ENCODE measurements at places on chromosomes 13 and 19.

- no peak for DNase-seq
Observed at GRCh38 chr13:60334310-60334709, 62.7 kb upstream of the TDRD3 start.

- no peak for DNase-seq
Observed at GRCh38 chr13:44523146-44524015, 52.7 kb downstream of the TSC22D1 start.

- no peak for DNase-seq
Observed at GRCh38 chr19:13989487-13989886, 16.6 kb downstream of the RFX1 start.

- no peak for DNase-seq
Observed at GRCh38 chr13:40637643-40638042, 28.8 kb downstream of the FOXO1 start.

- no peak for DNase-seq
Observed at GRCh38 chr13:76813891-76814290, 72.3 kb downstream of the KCTD12 start.

- no peak for DNase-seq
Observed at GRCh38 chr13:80612804-80613203, 271.9 kb upstream of the SPRY2 start.

DNA sequence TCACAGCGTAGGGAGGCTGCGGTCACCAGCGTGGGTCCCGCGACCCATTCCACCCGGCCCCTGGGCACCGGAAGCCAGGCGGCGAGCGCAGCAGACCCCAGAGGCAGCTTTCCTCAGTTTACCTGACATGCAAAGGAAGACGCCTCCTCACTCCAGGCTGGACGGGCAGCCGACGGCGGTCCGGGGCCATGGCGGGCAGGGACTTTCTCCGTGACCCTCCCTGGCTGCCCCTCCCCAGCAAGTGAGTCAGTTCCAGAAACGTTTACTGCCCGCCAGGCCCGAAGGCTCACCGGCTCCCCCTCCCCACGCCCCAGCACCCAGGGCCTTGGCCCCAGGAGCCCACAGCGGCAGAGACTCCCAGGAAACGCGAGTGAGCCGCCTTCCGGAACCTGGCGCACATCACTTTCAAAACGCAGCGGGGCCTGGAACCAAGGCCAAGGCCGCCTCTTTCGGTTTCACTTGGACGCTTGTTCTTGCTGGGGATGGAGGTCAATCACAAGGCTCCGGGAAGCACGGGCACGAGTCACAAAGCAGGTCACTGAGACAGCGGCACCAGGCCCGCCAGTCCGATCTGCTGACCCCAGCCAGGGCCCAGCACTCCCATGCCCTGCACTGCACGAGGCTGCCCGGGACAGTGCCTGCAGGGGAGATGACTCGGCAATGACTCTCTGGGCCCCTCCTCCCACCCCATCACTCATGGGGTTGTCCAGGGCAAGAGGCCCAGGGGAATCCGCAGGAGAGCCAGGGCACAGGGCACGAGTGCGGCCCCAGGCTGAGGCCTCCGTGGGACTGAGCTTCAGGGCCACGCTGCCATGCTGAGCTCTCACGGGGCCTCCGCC, 5.3 kb downstream of the SBNO2 start:
- no peak for DNase-seq

- DNase-seq: no peak
Observed at GRCh38 chr13:45592758-45593157, 22.8 kb downstream of the ERICH6B start.

- DNase-seq: no peak
Observed at GRCh38 chr13:111275382-111275781, 45.1 kb upstream of the TEX29 start.

- no peak for DNase-seq
Observed at GRCh38 chr19:8399681-8400188, 9.6 kb downstream of the RAB11B start.

DNA sequence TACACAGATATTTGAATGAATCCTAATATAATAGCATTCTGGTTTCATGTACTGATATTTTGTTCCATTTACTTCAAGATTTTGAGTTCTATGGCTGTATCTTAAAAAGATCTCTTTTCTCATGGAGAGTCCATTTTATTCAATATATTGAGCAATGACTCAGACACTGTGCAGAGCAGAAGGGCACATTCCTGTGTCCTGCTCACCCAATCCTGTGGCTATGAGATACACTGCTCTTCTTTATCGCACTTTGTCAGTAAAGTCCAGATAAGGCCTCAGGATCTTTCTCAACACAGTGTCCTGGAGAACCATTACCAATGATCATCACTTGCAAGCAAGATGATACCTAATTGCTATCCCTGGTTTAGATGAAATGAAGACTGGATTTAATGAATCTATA, 155.0 kb downstream of the CYSLTR2 start:
- no peak for DNase-seq

GRCh38 chr13:40588101-40588500, 78.3 kb downstream of the FOXO1 start:
- no peak for DNase-seq

DNA sequence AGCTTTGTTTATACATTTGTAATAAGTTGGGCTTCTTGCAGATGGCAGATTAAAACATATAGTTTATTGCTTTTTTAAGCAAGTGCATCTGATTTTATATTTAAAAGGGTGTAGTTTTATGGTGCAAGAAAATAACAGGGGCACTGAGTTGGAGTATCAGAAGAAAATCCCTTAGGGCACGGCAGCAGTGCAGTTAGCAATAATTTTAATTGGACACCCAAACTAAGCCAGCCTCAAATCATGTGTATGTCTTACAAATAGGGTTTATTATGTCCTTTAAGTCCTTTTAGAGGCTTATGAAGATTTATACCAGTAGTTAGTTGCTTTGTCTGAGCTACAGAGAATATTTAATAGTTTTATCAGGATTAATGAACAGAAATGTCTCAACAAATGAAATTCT, 57.5 kb downstream of the GPC6 start:
- no peak for DNase-seq

DNA sequence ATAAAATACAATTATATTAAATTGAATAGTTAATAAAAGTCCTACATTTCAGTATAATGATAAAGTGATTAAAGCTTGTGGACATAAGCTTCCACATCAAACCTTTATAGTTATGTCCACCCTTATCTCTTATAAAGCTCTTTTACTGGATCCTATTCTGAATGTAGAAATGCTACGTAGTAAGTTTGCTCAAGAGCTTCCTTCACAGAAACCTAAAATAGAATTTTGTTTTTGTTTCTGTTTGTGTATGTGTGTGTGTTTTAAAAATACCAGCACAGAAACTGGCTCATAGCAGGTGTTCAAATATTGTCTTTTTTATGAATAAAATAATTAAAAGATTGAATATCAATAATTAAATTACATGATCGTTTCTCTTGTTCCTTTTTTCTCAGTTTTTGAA, 21.0 kb upstream of the UFM1 start:
- DNase-seq: no peak

- DNase-seq: no peak
Observed at GRCh38 chr13:85223883-85224656, 575.1 kb downstream of the SLITRK6 start.

DNA sequence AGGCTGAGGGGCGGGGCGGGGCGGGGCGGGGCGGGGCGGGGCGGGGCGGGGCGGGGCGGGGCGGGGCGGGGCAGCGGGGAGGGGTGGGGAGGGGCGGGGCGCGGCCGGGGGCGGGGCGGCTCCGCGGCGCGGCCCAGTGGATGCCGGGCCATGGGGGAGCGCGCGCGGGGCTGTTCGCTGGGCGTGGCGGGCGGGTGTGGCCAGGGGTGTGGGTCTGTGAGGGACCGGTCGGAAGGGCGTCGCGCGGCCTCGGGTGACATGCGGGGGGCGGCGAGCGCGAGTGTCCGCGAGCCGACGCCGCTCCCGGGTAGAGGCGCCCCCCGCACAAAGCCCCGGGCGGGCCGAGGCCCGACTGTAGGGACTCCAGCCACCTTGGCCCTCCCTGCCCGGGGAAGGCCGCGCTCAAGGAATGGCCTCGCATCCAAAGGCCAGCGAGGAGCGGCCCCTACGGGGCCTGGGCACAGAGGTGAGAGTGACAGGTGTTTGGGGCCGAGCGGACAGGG, at the start of gene ZFP28:
Gene ZFP28 (plus strand): TSS at position 188 of the 503 bp plus-strand sequence. CDS start 71 bp downstream, at position 259.
- peak; percentile 83 for DNase-seq

DNA sequence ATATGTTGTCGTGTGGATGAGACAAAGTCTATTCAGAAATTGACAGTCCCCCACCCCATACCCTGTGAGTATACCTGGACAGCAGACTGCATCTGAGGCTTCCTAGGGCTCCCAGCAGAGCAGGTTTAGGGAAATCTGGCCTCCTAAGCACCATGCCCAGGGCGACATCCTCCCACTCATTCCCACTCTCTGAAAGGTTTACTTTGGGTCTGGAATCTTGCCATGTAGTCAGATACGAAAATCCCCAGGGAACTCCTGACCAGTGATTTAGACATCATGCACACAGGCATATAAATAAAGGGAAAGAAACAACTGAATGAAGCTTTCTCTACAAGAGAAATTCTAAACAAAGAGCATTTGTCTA, 717 bp upstream of the NALCN start:
- DNase-seq: peak; percentile 68

- DNase-seq: no peak
Observed at GRCh38 chr13:70668983-70669382, 560.7 kb upstream of the KLHL1 start.

- DNase-seq: no peak
Observed at GRCh38 chr19:27679905-27680304, 1533.0 kb downstream of the UQCRFS1 start.

- DNase-seq: no peak
Observed at GRCh38 chr19:51417107-51417809, at the start of gene SIGLEC10. TSS of gene SIGLEC10 (minus strand) at chr19:51417642. CDS start at chr19:51417581, 61 bp downstream.

DNA sequence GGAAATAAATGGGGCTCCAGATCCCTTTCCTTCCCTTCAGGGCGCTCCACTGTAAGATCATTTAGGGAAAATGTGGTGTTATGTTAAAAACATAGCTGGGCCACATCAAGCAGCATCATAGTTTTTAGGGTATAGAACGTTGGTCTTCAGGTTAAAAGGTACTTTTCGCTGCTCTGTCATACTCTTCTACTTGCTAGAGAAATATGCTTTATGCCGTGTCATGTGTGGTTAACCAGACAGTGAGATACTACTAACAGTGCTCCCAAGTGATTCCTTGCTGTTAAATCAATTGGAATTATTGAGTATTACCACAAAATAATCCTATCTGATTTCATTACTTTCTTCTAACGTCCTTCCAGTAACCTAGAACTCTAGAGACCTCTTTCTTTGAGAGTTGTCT, 1.1 kb upstream of the NDFIP2 start:
- DNase-seq: no peak

- peak; percentile 34 for DNase-seq
Observed at GRCh38 chr13:105442949-105443699, 1092.3 kb downstream of the EFNB2 start.

DNA sequence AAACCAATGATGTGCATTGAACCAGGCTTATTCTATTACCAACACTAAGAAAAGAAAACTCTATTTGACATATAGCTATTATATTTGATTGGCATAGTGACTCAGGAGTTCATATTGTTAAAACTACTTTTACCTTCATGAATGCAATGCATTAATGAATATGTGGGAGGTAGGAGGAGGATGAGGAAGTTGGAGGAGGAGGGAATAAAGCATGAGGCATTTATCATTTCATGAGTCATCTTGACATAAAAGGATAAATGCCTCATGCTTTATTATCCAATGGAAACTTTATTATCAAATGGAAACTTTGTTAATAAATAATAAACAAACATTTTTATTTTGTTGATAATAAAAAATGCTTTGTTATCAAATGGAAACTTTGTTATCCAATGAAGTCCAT, 116.5 kb downstream of the SPRY2 start:
- DNase-seq: no peak

- DNase-seq: no peak
Observed at GRCh38 chr19:51296336-51297093, 14.9 kb upstream of the IGLON5 start.

DNA sequence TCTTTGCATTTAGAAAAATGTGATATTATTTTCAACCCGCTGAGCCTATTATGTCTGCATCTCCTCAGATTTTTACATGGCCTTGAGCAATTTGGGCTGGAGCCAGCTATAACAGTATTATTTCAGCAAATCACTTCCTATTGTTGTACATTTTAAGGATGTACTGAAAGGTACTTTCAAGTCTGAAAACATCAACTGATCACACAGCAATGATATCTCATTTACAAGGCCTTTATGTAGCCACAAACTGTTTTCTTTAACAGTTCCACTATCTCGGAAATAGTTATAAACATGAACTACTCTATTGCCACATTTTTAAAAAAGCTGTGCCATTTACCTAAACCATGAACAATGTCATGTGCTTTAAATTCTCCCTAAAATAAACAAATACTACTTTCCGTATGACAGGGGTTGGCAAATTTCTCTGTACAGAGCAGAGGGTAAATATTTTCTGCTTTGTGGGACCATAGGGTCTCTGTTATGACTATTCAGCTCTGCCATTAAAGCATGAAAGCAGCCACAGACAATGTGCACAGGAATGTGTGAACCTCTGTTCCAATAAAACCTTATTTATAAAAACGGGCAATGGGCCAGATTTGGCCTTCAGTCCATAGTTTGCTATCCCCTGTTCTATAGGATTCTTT, 560.4 kb downstream of the GPC6 start:
- peak; percentile 68 for DNase-seq

GRCh38 chr13:50599046-50599445, 244.4 kb downstream of the DLEU7 start:
- no peak for DNase-seq

GRCh38 chr19:5519076-5519475, 48.7 kb downstream of the TINCR start:
- no peak for DNase-seq

DNA sequence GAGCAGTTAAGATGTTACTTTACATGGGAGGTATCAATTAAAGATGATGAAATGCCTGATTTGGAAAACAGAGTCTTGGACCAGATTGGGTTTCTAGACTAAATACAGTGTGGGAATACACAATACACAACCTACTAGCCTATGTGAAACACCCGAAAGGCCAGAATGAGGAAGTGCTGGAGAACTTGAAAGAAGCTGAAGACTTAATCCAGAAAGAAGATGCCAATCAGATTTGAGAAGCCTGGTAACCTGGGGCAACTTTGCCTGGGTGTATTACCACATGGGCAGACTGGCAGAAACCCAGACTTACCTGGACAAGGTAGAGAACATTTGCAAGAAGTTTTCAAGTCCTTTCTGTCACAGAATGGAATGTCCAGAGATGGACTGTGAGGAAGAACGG, 43.2 kb downstream of the N4BP2L1 start:
- DNase-seq: no peak

GRCh38 chr19:19654441-19654840, 9.0 kb downstream of the ATP13A1 start:
- no peak for DNase-seq

DNA sequence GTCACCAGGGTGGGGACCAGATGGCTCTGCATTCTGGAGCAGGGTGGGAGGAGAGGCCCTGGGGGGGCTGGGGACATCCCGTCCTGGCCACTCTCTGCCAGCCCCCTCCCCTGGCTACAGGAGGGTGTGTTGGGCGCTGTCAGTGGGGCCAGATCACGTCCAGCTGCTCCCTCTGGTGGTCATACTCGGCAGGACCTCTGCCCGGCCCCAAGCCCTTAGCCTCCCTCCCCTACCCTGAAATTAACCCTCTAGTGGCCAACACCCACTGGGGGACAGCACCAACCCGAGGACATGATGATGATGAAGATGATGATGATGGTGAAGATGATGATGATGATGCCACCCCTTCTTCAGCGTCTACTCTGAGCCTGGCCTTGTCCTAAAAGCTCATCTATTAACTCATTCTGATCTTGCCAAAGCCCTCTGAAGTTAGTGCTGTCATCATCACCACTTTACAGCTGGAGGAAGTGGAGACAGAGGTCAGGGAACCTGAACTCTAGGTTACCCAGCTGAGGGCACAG, 590 bp upstream of the LGI4 start:
- peak; percentile 48 for DNase-seq

- DNase-seq: no peak
Observed at GRCh38 chr13:105543742-105544141, 991.7 kb downstream of the EFNB2 start.

All from COR-L47 (cell line).